ENCODE measurements at places on chromosomes 6 and 20.
A peak's percentile ranks its signal among the peaks of the same experiment; 100 is the strongest.

DNA sequence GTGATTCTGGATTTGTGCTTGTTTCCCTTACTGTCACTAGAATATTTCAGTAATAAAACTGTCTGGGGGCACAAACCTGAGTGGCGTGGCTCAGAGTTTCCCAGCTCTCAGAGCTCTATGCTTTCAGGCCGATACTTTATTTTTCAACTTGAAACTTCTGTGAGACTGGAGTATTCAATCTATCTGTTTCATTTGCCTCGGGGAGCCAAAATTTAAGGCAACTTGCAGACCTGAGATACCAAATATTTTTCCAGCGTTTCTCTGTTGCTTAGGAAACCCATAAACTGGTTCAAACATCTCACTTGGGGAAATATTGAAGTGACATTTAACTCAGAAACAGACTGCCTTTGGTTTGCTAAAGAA is 74.7 kb downstream of the SOBP start:
- ATAC-seq, result no peak

- ATAC-seq, result no peak
Observed at GRCh38 chr6:163716690-163717089, 302.2 kb downstream of the QKI start.

DNA sequence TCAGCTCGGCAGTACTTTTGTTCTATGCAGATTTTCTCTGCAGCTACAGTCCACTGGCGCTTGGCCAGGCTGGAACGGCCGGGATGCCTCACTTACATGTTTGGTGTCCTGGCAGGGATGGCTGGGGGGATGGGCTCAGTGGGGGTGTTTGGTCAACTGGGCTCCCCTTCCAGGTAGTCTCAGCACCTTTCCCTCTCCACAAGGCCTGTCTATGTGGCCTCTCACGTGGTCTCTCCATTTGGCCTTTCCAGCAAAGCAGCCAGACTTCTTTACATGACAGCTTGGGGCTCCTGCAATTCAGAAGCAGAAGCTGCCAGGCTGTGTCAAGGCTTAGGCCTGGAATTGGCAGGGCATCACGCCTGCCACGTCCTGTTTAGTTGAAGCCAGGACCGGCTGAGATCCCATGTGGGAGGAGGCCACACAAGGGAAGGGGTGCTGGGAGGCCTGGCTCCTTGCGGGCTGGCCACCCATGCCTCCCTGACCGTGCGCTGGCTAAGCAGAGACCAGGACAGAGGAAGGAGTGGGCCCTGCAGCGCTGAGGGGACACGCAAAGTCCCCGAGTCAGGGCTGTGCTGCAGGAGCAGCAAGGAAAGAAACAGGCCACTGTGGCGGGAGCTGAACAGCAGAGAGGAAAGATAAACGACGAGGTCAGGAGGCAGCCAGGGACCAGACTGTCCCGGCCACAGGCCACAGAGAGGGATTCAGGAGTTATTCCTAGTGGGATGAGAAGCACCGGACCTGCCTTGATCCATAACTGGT is 38.9 kb downstream of the MGME1 start:
- no peak for ATAC-seq

DNA sequence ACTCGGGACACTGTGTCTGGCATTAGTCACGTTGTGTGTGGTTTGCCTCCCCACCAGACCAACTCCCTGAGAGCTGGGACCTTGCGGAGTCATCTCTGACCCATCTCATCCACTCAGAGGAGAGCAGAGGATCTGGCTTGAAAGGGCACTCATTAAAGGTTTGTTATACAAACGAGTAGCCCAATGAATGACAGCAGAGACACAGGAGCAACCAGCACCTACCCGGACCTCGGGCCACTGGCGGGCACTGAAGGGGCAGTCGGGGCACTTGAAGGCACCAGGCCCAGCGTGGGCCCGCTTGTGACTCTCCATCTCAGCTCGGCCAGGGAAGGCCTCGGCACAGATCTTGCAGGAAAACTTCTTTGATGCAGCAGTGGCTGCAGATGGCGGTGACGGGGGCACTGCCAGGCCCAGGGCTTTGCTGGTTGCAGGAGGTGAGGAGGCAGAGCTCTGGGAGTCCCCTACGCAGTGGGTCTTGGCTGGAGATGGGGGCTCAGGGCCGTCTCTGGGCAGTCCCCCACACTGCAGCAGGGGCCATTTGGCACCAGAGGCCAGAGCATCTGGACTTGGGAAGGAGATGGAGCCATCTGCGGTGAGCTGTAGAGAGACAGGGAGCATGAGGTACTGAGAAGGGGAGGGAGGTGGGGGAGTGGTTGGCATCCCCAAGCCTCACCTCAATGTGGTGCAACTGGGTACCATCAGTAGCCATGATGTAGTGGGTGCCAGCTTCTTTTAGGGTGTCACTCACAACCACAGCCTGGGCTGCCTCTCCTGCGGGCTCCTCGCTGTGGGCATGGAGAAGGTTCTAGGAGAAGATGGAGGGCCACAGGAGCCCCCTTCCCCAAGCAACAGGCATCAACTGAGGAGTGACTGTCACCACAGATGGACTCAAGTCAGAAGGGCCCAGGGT is 17.7 kb downstream of the PCIF1 start:
- ATAC-seq, result no peak

- ATAC-seq, result peak; percentile 39
Observed at GRCh38 chr6:42028234-42029061, 21.9 kb upstream of the TAF8 start.

- no peak for ATAC-seq
Observed at GRCh38 chr6:73774311-73774774, 78.3 kb downstream of the CD109 start.

DNA sequence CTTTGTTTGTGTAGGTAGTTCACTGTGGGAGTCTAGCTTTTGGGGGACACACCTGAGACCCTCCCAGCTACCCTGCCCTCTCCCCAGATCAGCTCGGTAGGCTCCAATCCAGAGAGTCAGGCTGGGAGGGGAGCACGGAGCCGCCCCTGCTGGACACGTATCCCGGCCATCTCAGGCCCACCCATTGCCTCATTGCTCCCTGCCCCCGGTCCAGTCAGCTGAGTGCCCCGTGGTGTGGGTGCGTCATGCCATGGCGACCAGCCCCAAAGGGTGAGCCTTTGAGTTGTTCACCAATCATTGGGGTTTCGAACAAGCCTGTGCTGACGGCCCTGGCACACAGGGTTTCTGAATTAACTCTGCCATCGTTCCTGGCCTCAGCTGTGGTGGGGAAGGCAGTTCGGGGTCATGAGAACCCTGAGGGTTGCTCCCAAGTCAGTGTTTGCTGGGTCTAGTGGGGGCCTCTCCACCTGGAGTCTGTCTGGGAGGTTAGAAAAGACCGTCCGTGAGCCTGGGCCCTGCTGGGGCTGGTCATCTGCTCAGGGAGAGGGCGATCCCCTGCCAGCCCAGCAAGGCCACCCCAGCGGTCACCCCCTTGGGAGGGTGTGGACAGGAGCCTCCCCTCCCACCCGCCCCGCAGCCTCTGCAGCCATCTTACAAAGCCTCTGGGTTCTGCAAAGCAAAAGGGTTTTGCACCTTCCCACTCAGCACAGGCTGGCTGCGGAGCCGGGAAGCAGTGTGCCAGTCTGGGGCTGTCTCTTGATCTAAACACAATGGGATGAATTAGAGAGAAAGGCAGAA is 34.5 kb downstream of the NTSR1 start:
- no peak for ATAC-seq

DNA sequence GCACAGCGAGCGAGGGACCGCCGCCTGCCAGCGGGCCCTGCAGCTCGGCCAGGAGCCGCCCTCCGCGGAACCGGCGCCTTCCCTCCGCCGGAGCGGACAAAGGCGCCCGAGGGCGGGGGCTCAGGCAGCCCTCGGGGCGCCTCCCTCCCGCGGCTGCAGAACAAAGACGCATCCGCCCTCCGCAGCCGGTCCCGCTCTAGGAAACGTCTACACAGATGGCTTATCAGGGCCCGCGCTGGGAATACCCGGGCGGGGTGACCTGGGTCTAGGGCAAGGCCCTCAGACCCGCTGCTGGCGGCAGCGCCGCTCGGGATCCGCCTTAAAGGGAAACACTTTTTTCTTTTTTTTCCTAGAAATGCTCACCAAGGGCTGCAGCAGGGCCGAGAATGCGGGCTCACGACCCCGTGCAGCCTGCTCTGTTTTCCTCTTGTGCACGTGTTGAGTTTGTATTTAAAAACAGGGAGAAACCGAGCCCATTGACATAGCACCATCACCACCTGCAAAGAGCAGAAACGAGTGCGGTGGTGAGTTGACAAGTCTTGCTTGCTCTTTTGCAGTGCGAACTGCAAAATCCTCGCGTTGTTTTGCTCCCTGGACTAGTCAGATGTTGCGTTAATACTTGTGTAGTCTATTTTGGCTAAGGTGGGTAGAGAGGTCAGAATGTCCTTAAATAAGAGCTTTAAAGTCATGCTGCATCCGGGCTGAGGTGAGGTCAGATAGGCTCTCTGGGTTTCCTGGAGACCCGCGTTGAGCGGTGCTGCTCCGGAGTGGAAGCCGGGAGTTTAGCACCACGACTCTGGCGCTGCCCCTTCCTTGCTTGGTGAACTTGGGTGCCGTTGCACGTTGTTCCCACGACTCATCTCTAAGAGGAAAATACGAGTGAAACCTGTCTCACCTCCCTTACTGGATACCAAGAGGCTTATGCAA is 1.1 kb upstream of the RPS6KA2 start:
- peak; percentile 8 for ATAC-seq

GRCh38 chr20:64196847-64197306 is 32.6 kb downstream of the MYT1 start:
- no peak for ATAC-seq

GRCh38 chr20:34190679-34191090 is 50.5 kb upstream of the ASIP start:
- ATAC-seq, result no peak

GRCh38 chr6:11961923-11962322 is 50.2 kb upstream of the HIVEP1 start:
- no peak for ATAC-seq

- peak; percentile 27 for ATAC-seq
Observed at GRCh38 chr6:53240139-53240538, 91.5 kb upstream of the GCM1 start.

DNA sequence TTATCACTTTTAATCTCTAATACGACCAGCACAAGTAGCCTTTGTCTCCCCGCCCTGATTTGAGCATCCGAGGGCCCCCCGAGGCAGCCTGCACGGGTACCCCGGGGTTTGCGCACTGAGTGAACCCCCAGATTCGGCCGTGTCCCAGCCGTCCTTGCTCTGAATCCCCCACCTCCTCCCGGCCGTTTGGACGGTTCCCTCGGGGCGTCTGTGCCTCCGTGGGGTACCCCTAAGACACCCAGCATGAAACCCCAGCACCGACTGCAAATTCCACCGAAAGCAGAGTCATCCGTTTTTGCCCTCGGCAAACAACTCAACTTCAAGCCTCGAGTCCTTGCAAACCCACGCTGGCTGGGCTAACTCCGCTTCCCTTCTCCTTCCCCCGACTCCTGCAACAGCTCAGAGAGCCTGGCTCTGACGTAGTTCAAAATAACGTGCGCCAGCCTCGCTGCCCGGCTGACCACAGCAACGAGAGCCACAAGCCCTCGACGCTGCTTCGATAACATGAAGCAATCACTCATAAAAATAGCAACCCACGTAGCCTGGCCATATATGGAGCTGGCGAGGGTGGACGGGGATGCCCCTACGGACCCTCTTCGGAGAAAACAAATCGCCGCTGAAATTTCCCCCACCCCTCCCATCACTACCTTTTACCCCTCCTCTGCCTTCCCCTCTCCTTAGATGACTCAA is 764 bp upstream of the SNAP25 start:
- no peak for ATAC-seq

GRCh38 chr6:129181001-129181400 is 298.1 kb downstream of the LAMA2 start:
- no peak for ATAC-seq

DNA sequence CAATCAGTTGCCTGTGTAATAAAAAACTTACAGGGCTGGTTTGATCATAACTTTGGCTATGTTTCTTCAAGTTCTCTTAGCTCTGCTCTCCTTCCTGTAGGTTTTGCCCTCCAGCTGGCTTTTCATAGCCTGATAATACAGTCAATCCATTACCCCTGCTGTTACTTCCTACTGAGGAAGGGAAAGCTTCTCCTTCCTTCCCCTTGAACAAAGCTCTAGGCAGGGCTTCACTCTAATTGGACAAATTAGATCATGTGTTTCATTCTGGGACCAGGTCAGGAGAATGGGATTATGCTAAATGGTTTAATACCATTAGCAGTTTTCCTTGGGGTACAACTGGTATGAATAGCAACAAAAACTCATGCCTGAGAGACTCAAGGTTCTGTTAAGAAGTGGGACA is 106.8 kb upstream of the MCHR2 start:
- ATAC-seq, result no peak

DNA sequence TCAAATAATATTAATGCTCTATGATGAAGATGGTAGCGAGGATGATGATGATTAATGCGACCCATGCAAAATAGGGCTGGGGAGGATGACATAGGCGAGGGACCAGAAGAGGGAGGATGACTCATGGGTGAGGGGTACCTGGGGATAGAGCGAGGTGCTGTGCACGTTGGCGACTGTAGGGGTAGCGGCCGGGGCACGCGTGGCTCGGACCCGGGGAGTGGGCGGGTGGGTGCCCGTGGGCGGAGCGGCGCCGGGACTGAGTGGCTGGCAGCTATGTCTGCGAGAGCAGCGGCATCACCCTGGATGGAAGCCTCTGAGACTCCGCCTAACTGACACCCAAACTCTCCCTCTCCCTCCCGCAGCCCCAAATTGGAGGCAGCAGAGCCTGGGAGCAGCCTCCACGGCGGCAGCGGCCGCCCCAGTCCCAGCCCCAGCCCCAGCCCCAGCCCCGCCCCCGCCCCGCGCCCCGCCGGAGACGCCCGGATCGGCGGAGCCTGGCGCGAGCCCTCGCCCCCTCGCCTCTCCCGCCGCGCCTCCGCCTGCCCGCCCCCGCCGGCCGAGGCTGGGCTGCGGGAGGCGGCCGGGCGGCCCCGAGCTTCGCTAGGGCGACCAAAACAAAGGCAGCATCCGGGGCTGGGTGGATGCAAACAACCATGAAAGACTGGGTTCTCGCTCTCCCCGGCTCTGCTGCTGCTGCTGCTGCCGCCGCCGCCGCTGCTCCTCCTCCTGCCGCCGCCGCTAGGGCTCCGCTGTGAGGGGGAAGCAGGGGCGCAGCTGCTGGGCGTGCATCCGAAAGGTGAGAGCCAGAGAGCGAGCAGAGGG is at the start of gene RIMS1:
Gene RIMS1 (plus strand): TSS at position 367 of the 822 bp plus-strand sequence. CDS start 474 bp downstream, outside the sequence.
- no peak for ATAC-seq

GRCh38 chr20:59158673-59159072 is 4.9 kb upstream of the ZNF831 start:
- ATAC-seq, result no peak

- no peak for ATAC-seq
Observed at GRCh38 chr20:63071541-63072181, 64.9 kb upstream of the BHLHE23 start.

GRCh38 chr6:10071631-10072220 is 343.1 kb downstream of the TFAP2A start:
- ATAC-seq, result no peak

- no peak for ATAC-seq
Observed at GRCh38 chr20:6401893-6402557, 279.2 kb upstream of the FERMT1 start.

- no peak for ATAC-seq
Observed at GRCh38 chr6:14365393-14365792, 247.8 kb downstream of the CD83 start.

DNA sequence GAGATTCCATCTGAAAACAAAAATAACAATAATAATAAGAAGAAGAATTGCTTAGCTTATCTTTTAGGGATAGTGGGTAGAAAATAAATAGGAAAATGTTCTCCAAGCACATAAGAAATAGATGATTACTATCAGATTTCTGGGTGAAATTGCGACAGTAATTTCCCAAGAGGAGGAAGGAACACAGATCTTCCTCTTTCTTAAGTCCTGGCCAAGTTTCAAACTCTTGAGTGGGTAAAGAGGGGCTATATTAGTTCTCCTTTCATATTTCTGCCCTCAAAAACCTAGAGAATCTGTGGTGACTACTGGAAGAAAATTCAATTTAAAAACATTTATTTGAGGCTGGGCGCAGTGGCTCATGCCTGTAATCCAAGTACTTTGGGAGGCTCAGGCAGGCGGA is 63.7 kb downstream of the PHACTR2 start:
- ATAC-seq, result no peak

GRCh38 chr6:26104457-26105108 is 17.4 kb downstream of the HFE start:
- no peak for ATAC-seq
